DMS153 (cell line): ENCODE measurements at places on chromosomes 3 and 15.

DNA sequence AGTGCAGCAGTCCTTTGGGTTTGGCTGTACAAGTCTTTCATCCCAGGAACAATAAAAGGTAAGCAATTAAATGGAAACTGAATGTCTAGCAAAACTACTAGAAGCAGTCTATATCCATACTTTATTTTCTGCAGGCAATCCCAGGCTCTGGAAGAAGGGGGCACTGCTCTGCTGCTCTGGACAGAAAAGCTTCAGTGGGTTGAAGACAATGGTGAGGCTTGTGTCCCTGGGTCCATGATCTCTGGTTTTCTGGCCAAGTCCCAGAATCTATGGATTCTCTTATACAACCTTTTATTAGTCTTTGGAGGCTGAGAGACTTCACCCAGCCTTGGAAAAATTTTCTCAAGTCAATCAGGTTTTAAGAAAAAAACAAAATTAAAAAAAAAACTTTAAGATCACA lies 35.6 kb downstream of the SCAP start:
- DNase-seq: no peak

DNA sequence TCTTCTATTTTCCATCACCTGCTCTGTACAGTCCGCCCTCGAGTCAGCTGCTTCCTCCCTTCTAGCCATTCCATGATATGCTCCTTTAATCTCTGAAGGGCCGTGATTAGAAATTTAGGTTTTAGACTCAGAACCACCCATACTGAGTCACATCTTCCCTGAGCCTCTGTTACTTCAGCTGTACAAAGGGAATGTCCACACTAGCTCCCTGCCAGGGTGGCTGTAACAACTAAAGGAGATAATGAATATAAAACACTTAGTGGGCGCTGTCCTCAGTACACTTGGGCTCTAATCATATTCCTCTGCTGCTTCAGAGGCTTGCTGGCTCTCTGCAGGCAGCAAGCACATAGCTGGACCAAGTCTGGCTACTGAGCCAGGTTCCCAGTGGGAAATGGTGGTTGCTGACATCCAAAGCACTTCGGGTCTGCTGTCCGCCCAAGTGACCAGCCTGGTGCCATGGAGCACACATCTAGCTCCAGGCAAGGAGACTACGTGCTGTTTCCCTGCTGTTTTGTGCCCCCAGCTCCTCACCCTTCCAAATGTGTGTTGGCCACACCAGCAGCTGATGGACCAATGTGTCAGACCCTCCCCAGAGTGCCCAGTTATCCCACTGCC lies 901 bp upstream of the CHST14 start:
- DNase-seq: no peak

- DNase-seq: no peak
Observed at GRCh38 chr3:89580859-89581258, 473.4 kb downstream of the EPHA3 start.

- no peak for DNase-seq
Observed at GRCh38 chr3:72519946-72520604, 328.2 kb downstream of the SHQ1 start.

- no peak for DNase-seq
Observed at GRCh38 chr3:57068437-57069089, 8.1 kb downstream of the SPATA12 start.

GRCh38 chr3:71466483-71466882 lies 117.0 kb downstream of the FOXP1 start:
- DNase-seq: no peak
